ENCODE measurements at places on chromosomes 6 and 20.
A peak's percentile ranks its signal among the peaks of the same experiment; 100 is the strongest.

DNA sequence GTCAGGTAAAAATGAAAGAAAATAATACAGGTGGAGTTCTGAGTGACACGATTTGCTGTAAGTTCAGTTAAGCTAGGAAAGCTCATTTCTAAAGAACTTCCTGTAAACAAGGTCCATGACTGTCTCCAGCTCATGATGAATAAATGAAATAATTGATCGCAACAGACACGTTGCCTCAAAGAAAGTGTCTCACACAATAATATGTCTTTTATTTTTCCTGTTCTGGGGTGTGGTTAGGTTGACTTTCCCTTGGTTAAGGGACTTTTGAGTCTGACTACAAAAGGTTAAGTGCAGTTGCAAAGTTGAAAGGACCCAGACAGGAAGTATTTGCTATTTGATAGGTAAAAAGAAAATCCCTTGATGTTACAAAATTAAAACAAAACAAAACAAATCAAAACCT is 304.2 kb upstream of the PRDM1 start:
- no peak for DNase-seq

GRCh38 chr20:48921883-48922820 is 641 bp downstream of the ARFGEF2 start:
- DNase-seq, result no peak

DNA sequence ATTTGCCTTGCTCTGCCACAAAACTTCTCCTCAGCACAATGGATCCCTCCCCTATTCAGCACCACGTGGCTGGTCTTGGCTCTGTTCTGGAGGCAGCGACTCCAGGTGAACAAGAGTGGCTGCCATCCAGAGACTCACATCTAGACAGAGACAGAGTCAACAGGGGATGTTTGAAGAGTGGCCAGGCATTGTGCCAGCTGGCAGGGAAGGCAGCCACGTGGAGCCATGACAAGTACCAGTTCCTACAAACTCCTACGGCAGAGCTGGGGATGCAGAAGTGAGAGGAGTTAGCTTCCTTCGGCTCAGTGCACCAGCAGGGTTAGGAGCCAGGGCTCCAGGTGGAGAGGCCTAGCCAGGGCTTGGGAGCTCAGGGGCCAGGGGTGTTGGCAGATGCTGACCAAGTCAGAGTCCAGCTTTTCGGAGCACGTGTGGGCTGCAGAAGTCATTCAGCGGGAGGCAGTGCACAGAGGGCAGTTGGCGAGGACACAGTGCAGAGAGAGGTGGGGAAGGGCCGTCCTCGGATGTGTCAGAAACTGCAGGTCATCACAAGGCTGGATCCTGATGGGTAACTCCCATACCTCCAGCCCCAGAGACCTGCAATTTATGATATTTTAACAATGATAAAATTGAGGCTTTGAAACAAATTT is 171.7 kb upstream of the PDE10A start:
- no peak for DNase-seq

DNA sequence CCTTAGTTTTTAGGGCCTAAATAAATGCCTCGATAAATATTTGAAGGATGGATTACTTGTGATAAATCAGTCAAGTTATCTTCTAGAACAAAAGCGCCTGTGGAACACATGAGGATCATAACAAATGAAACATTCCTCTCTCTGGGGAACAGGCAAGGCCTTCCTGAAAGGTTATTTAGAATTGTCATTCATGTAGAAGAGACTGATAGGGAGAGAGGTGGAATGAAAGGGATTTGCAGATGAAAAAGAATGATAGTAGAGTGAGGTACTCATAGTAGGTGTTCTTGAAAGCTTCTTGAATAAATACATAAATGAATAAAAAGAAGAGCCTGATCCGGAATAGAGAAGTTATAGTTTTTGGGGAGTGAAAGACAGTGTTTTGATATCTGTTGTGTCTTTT is 30.5 kb downstream of the TSPYL4 start:
- DNase-seq, result no peak

DNA sequence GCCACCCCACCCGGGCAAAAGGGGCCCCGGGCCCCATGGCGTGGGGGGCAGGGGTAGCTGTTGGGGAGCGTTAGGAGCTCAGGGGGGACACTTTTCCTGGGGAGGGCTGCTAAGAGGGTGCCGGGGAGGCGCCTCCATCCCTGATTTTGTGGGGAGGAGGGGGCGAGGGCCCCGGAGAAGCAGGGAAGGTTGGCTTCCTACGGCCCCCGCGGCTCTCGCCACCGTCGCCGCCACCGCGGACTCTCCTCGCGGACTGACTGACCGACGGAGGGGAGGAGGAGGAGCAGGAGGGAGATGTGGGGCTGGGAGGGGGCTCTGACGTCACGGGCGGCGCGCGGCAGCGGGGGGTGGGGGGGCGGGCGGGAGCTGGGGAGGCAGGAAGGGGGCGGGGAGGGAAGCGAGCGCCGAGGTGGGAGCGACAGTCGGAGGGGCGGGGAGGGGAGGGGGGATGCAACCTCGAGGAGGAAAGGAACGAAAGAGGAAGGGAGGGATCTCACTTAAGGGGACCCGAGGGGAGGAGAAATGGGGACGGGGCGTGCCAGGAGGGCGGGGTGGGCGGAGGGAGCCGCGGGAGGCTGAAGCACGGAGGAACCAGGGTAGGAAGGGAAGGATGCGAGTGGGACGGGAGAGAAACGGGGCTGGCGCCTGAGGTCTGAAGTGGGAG is 5.1 kb downstream of the GABBR1 start:
- peak; percentile 84 for DNase-seq

- no peak for DNase-seq
These were observed 36.6 kb downstream of the NKX2-4 start for GRCh38 chr20:21360705-21361104.

DNA sequence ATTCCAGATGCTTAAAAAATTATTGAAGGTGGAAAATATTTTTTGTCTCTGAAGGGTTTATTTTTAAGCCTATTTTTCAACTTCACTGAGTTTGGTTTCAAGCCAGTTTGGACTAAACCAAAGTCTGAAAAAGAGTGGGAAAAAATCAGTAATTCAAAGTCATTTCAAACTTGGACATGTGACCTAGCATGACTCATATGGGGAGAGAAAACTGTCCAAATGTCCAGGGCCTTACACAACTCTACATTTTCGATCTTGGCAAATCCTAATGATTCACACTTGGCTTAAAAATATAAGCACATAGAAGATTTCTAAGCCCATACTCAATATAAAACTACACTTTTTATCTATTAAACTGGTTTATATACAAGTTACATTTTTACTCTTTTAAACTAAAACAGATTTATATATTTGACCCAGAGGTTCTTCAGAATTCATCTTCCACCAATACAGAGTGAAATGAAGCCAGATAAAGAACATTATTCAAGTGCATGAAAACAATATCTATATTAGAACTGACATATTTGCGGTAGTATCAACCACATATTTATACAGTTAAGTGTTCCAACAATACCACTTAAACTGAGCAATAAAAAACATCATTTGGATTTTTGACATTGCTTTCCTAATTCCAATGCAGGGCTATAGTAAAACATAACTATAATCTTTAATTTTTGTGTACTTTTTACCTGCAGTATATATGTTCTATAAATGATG is 110.3 kb upstream of the TCF21 start:
- DNase-seq, result no peak

GRCh38 chr6:153484056-153484455 is 353.0 kb upstream of the RGS17 start:
- no peak for DNase-seq

GRCh38 chr6:8102122-8102958 is at the start of gene EEF1E1:
TSS of gene EEF1E1 (minus strand) at chr6:8102548. CDS start at chr6:8102521, 27 bp downstream.
- DNase-seq, result peak; percentile 93

- peak; percentile 22 for DNase-seq
These were observed 195.6 kb downstream of the SCP2D1 start for GRCh38 chr20:19009081-19009688.

- DNase-seq, result no peak
These were observed 127.5 kb upstream of the SCGN start for GRCh38 chr6:25524542-25524941.

DNA sequence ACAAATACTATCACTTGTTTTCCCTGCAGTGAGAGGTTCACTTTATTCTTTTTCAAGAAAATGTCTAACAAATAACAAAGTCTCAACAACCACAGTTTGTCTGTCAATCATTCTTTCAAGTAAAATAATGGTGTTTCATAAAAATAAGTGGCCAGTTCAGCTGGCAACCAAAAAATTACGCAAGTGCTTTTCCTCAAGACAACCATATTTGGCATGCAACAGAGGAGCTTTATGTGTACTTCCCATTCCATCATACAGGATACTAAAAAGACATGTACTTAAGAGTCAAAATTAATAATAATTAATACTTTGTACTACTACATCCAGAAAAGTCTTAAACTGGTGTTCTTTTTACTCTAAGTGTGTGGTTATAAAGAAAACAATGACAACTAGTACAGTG is 34.6 kb downstream of the ATG5 start:
- no peak for DNase-seq

DNA sequence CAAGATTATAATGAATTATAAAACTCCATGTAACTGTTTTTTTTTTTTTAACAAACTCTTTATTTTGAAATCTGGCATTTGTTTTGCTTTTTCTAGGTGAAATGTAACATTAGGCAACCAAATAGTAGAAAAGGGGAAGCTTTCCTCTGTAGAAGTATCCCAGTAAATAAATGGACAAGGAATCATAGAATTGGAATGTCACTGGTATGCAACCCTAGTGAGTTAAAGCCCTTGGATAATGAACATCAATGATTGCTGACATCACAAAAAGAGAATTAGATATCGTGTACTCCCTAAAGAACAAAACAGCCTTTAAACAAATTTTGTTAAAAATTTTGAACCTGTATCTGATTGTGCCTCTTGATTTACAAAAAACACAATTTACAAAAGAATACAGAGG is 93.9 kb upstream of the OGFRL1 start:
- no peak for DNase-seq

- no peak for DNase-seq
These were observed 48.2 kb downstream of the SIRPA start for GRCh38 chr20:1943275-1944002.

DNA sequence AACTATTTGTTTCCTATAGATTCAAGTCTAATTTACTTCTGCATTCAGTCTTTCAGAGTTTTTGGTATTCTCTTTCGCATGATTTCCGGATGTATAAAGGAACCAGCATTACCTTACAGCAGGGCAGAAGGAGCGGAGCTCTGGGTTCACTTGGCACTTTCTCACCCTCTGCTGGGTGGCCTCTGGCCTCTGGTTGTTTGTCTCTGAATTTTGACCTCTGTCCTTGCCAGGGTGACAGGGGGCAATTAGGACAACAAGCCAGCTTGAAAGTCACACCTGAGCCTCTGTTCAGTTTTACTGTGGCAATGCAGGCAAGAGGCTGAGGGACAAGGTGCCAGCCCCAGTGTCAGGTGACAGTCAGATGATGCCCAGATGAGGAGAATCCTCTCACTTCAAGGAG is 69.4 kb upstream of the KIF25 start:
- no peak for DNase-seq

- DNase-seq, result no peak
These were observed 8.0 kb downstream of the INSM1 start for GRCh38 chr20:20375862-20376261.

DNA sequence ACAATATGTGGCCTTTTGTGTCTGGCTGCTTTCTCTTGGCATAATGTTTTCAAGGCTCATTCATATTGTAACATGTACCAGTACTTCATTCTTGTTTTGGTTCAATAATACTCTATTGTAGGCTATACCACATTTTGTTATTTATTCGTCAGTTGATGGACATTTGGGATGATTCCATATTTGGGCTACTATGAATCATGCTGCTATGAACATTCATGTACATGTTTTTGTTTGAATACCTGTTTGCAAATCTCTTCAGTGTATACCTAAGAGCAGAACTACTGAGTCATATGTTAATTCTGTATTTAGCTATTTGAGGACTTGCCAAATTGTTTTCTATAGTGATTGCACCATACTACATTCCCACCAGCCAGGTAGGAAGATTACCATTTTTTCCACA is 259.9 kb downstream of the GMPR start:
- no peak for DNase-seq

DNA sequence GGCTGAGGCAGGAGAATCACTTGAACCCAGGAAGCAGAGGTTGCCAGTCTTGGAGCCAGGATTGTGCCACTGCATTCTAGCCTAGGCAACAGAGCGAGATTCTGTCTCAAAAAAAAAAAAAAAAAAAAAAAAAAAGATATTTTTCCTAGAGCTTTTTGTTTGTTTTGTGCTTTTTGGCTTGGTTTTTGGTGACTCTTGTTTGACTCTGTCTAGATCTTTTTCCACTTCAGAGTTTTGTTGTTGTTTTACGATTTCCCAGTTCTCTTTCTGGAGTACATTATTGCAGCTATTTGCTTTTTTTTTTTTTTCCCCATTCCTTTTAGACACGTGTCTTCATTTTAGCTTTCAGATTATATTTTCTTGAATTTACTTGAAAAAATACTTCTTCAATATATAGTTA is 67.0 kb upstream of the AKAP12 start:
- DNase-seq, result no peak

DNA sequence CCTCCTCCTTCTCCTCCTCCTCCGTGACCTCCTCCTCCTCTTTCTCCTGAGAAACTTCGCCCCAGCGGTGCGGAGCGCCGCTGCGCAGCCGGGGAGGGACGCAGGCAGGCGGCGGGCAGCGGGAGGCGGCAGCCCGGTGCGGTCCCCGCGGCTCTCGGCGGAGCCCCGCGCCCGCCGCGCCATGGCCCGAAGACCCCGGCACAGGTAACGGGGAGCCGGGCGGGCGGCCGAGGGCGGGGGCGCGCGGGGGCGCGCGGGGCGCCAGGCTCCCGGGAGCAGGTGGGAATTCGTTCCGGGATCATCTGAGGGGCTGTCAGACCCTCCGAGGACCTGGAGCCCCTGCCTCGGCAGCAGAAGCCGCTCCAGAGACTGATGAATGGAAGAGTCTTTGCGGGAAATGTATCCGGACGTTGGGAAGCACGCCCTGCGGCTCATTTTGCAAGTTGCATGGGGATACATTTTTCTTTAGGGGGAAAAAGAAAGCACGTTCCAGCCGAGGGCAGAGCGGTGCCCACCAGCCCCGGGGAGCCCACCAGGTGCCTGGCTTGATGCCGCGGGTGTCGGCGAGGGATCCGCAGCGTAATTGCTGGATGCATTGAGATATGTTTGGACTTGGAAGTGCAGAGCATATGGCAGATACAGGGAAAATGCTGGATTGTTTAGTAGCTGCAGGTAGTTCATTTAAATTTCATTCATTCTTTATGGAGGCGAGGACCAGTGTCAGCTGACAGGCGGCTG is 394 bp downstream of the MYB start:
- no peak for DNase-seq

- DNase-seq, result no peak
These were observed 1.0 kb upstream of the AGPAT4 start for GRCh38 chr6:161274898-161275297.
